ENCODE measurements at places on chromosomes 16 and 17.

- DNase-seq = no peak
Observed at GRCh38 chr16:2859686-2860265, 1.8 kb upstream of the PRSS22 start.

DNA sequence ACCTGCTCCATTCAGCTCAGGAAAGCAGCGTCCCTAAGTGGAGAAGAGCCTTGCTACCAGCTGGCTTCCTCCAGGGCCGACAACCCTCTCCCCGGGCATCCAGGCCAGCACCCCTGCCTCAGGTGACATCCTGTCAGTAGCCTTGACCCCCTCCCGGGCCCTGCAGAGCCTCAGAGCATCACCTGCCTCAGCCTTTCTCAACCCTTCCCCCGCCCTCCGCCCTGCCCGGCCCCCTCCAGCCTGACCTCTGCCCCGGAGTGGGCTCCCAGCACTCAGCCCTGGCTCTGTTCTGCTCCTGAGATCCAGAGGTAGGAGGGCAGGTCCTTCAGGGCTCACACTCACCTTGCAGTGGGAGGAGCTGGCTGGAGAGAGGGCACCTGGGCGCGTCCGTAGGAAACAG lies 73.8 kb upstream of the METRNL start:
- no peak for DNase-seq

DNA sequence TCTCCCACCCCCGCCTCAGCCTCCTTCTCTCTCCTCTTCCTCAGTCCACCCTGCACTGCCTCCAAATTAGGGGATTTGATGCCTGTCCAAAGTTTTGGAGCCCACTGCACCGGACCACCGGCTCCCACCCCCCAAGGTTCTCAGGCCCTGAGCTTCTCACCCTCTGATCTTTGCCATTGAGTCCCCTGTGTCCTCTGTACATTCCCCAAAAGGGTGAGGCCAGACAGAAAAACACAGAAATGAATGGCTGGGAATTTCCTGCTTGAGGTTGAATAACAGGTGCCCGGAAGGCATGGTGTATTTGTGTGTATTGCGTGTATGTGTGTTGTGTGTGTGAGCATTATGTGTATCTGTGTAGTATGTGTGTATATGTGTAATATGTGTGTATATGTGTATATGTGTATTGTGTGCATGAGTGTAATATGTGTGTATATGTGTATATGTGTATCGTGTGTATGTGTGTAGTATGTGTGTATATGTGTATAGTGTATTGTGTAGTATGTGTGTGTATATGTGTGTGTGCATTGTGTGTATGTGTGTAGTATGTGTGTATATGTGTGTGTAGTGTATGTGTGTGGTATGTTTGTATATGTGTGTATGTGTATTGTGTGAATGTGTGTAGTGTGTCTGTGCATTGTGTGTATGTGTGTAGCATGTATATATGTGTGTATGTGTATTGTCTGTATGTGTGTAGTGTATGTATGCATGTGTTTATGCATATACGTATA lies 16.0 kb upstream of the CCL17 start:
- no peak for DNase-seq

DNA sequence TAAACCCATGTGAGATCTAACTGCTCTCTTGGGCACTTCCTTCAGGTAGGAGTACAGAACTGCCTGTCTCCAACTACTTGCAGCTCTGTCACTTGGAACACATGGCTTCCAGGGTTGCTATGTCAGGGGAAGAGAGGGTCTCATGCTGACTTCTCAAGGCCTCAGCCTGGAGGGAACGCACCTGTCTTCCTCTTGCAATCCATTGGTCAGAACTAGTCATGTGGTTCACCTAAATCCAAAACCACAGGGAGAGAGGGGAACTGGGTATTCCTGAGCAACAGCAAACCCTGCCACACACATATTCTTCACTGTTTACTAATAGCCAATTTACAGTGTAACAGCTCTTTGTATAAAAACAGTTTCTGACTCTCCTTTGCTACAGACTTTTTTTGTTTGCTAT lies 206.1 kb downstream of the KCNJ2 start:
- DNase-seq = no peak

GRCh38 chr16:21565507-21565860 lies 33.9 kb upstream of the METTL9 start:
- DNase-seq = no peak

- DNase-seq = no peak
Observed at GRCh38 chr17:82702231-82702927, 3.9 kb upstream of the RAB40B start.
